HepG2 (cell line): ENCODE measurements at places on chromosomes 11 and 22.

- DNase-seq = no peak
Measured at GRCh38 chr11:6334806-6335205, 14.5 kb upstream of the CAVIN3 start.

GRCh38 chr11:83249445-83249844, 36.7 kb downstream of the CCDC90B start:
- DNase-seq = no peak

GRCh38 chr11:74004046-74004695, 4.7 kb downstream of the UCP3 start:
- DNase-seq = no peak

- no peak for DNase-seq
Measured at GRCh38 chr11:105538588-105538987, 71.3 kb upstream of the GRIA4 start.

DNA sequence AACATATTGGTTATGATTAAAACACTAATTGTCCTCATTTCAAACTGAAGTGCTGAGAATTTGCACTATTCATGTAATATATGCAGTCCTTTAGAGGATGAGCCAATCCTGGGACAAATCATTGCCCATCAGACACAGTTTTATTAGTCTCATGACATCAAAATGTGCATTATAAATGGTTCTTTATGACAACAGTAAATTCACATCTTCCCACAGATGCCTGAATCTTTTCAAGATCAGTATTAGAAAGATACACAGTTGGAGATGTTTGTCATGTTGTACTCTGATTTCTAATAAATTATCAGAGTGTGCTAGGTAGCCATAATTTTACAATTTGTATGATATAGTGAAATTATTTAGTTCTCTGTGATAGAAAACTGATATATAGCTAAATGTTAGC, 813.5 kb downstream of the FAM181B start:
- no peak for DNase-seq

DNA sequence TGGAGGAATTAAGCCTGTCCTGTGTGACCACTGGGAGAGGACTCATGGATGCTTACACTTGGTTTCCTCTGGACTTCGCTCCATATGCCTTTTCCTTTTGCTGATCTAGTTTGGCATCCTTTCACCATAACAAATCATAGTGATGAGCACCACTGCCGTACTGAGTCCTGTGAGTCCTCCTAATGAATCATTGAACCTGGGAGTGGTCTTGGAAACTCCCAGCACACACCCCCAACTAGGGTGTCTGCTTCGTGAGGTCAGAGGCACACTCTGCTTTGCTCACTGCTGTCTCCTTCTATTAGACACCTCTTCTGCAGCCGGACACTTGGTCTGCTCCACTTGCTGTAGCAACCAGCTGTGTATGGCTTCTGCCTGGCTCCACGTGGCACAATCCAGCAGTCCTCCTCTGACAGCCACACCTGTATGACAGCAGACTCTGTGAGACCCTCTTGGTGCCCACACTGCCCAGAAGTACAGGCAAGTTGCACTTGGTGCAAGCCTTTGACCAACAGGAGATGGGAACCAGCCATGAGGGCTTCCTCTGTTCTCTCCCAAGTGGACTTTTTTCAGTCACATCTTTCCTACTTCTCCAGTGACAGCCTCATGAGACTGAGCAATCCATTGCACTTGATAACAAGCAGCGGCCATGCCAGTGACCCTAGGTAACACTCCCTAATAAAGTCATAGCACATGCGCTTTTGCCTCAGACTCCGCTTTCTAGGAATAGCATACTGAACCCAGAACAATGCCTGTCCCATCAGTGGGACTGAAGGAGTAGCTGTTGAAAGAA, 65.0 kb upstream of the HMGXB4 start:
- DNase-seq = no peak

DNA sequence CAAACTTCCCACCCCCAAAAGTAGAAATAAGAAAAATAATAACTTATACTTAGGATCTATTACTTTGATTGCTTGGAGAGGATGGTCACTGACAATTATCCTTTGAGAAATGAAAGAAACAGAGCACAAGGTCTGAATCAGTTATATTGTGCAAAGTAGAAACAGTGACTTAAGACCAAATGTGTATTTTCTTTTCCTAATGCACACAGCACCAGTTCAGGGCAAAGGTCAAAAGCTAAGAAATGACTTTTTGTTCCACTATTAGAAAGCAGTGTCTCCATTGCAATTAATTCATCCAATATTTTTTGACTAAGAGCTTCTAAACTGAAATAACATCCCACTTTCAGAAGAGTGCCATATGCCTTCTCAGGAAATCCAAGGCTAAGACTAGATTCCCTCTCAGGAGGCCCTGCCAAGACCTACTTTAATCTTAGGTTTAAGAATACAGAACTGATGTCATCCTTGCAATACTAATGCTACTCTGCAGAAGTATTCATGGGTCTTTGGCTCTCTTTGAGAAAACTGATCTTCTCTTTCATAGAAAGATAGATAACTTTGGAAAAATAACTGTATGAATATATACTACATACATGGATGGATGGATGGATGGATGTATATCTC, 147.0 kb downstream of the APOL5 start:
- DNase-seq = no peak

- DNase-seq = peak; percentile 29
Measured at GRCh38 chr11:73757598-73757997, 3.3 kb downstream of the RAB6A start.

- DNase-seq = no peak
Measured at GRCh38 chr11:114258696-114259095, 37.5 kb upstream of the NNMT start.

- DNase-seq = no peak
Measured at GRCh38 chr11:26778000-26778757, 56.3 kb upstream of the SLC5A12 start.

- no peak for DNase-seq
Measured at GRCh38 chr11:45455536-45455935, 169.4 kb upstream of the SYT13 start.

- no peak for DNase-seq
Measured at GRCh38 chr11:68148879-68149278, 27.7 kb upstream of the CHKA start.

DNA sequence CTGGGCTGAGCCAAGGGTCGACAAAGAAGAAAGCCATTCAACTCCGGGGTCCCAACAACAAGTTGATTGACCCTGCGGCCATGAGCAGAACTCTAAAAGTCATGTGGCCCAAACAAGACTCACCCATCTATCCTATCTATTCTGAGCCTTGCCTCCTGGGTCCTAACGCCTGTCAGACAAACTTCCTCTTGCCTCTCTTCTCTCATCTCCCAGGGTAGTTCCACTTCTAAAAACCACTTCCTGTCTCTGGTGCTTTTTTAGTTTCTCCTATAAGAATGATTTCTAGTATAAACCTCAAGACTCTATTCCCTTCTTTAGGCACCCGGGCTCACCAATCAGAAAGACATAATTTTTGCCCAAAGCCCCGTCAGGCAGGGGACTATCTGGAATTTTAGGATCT, 530.2 kb downstream of the DLG2 start:
- no peak for DNase-seq

- DNase-seq = no peak
Measured at GRCh38 chr11:131760091-131761061, 390.0 kb downstream of the NTM start.

DNA sequence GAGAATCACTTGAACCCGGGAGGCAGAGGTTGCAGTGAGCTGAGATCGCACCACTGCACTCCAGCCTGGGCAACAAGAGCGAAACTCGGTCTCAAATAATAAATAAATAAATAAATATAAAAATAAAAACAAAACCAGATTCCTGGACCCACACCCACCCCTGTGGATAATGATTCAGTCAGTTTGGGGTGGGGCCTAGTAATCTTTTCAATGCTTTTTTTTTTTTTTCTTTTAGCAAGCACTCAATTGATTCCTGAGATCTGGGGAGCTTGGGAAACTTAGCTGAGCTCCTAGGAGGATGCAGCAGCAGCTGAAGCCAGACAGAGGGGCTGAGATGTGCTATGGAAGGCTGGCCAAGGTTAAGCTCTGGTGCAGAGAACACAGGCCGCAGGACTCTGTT, 4.6 kb upstream of the PC start:
- no peak for DNase-seq

DNA sequence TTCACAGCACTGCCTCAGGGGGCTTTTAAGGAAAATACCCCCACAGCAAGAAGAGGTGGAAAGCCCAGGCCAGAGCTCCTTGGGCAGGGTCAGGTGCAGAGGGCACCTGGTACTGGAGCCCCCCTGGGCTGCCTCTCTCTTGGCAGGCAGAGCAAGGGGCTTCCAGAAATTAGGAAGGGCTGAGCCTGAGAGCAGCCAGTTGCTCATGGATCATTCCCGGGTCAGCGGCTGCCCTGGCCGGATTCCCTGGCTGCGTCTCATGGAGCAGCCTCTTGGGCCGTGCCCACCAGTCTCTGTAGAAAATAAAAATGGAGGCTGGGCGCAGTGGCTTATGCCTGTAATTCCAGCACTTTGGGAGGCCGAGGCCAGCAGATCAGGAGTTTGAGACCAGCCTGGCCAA, 10.3 kb upstream of the OMP start:
- no peak for DNase-seq

DNA sequence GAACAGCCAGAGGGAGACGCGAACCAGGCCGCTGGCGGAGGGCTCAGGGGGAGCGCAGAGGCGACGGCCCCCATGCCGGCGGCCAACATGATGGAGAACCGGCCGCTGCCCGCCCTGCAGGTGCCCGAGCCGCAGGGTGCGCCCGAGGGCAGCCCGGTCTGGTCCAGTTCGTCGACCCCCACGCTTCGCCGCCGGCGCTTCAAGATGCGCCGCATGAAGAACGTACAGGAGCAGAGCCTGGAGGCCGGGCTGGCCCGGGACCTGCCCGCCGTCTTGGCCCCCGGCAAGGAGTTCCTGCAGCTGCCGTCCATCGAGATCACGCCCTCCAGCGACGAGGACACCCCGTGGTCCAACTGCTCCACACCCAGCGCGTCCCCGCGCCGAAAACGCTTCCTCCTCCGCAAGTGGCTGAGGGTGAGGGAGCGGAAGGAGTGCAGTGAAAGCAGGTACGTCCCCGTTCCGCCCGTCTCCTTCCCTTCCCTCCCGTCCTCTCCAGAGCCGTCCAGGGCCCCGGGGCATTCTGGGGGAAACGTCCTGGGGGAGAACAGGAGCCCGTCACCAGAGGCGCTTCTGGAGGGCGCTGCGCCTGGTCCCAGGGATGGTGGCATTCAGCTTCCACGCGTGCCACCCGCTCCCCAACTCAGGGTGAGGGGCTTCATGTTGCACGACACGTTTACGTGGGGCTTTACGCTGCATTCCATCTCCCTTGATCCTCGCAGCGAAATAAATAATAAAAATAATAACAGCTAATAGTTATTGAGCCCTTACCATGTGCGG, 840 bp downstream of the GRAMD1B start:
- DNase-seq = no peak

DNA sequence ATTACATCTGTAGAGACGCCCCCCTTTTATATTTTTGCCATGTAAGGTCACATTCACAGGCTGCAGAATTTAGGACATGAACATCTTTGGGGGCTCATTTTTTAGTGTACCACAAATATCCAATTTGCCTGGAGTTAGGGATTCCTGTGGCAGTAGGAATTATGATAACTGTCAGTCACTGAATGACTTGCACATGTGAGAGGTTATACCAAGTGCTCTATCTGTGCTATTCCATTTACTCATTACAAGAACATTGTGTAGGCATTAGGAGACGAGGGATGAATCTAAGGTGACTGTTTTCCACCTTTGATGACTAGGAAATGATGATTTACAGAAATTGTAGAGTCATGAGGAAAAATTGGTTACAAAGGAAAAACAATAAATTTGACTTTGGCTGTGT, 79.3 kb downstream of the LIF start:
- DNase-seq = no peak

GRCh38 chr11:99968336-99968735, 718.8 kb upstream of the ARHGAP42 start:
- no peak for DNase-seq

DNA sequence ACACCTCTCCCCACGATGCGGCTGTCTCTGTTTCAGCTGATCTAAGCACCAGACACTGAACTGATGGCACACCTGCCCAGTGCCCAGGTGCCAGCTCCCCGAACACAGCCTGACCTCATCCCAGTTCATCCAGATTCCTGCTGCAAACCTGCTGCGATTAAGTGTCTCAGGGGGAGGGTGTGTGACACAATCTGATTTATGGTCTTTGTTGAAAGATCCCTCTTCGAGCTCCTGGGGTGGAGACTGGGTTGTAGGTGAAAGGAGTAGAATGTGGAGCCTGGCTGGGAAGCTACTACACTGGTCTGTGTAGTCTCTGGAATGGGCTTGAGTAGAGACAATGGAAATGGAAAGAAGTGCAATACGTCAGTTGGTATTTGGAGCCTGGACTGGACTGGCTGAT, 390.3 kb downstream of the SHANK2 start:
- no peak for DNase-seq

DNA sequence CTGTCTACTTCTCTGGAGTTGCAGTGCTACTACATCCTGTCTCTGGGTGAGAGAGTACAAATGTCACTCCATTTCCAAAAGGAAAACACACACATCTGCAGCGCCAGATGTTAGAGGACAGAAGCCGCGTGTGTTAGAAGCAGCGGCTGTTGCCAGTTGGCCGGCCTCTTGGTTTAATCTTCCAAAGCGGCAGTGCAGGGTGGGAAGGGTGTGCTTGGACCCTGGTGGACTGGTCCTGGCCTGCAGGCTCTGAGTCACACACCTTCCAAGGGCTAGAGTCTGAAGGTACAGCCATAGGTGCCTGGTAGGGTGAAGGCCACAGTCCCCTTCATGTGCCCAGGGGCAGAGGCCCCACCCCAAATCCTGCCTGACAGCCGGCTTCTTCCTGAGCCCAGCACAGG, 99.8 kb downstream of the CTTN start:
- no peak for DNase-seq
